RPMI7951 (cell line): ENCODE measurements at places on chromosomes 7 and 10. TPM values are rescaled to one million over a fixed set of nuclear protein-coding genes. Genes with fewer than 3 reads are reported as not detected.

The FKBP9 gene
- 154 and 171 TPM in 2 replicates for total RNA-seq

The OPN4 gene
- not detected in 2 replicates for total RNA-seq

The RNF32 gene
- total RNA-seq = 1.3 and 1.7 TPM in 2 replicates

The RPEL1 gene
- 0.10 and 0.12 TPM in 2 replicates for total RNA-seq

The ADRB1 gene
- not detected in 2 replicates for total RNA-seq

The C10orf62 gene
- total RNA-seq = 0.10 TPM in 1 of 2 replicates, not detected in the other

The ADAP1 gene
- total RNA-seq = 1.6 and 1.8 TPM in 2 replicates

The KLLN gene
- total RNA-seq = not detected in 2 replicates

The PIK3CG gene
- total RNA-seq = 2.0 and 3.2 TPM in 2 replicates

The PDZD7 gene
- 2.0 and 2.8 TPM in 2 replicates for total RNA-seq

The ZNF467 gene
- not detected in 2 replicates for total RNA-seq

The STOX1 gene
- 0.96 and 1.2 TPM in 2 replicates for total RNA-seq

The HOXA9 gene
- total RNA-seq = 0.12 TPM in 1 of 2 replicates, not detected in the other

The ZNF248 gene
- total RNA-seq = 5.9 and 6.9 TPM in 2 replicates
